ENCODE measurements at places on chromosomes 2 and 18.

DNA sequence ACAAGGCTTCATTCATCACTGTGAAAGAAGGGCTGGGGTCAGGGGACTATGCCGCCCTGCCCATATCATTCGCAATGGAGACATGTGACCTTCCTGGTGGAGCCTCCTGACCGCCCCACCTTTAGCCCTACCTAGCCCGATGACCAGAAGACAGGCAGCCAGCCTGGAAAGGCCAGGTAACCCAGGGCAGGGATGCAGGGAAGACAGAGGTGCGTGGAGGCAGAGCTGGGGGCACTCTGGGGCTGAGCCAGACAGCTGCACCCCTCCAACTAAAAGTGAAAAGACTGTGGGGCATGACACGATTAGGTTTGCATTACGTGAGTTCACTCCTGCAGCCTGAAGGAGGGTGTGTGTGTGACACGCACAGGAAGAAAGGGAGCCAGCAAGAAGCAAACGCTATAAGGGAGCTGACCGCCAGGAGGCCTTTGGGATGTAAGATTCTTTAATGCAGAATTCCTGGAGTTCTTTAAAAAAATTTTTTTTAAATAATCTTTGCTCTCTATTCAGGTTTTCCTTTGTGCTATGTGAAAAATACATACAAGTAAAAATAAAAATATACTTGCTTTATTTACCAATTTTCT, 3.7 kb upstream of the HES6 start:
- DNase-seq, result no peak

GRCh38 chr18:40866968-40867367, 1088.1 kb upstream of the PIK3C3 start:
- no peak for DNase-seq

- no peak for DNase-seq
Observed at GRCh38 chr2:190627448-190628412, 21.2 kb upstream of the NAB1 start.

- DNase-seq, result no peak
Observed at GRCh38 chr2:48461721-48462120, 68.2 kb upstream of the STON1 start.

GRCh38 chr2:118954297-118955060, 12.5 kb downstream of the MARCO start:
- DNase-seq, result no peak

DNA sequence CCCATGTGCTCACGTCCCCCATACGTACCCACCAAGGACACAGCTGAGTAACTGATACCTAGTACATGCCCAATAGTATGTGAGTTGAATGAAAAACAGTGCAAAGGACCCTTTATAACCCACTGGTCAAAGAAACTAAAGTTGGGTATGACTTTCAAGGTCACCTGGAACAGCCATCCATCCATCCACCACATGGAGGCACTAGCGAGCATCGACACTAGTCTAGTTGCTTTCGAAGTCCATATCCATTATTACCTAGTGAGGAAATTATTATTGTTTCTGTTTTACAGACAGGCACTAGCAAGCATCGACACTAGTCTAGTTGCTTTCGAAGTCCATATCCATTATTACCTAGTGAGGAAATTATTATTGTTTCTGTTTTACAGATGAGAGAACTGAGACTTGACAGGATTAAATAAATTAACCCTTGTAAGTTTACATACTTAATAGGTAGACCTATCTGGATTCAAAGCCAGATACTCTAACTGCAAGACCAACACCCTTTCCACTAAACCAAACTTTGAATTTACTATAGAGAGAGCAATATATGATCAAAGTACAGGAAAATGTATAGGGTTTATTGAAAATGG, 233.7 kb downstream of the METTL4 start:
- no peak for DNase-seq

GRCh38 chr2:204576362-204576979, 31.2 kb downstream of the PARD3B start:
- no peak for DNase-seq

DNA sequence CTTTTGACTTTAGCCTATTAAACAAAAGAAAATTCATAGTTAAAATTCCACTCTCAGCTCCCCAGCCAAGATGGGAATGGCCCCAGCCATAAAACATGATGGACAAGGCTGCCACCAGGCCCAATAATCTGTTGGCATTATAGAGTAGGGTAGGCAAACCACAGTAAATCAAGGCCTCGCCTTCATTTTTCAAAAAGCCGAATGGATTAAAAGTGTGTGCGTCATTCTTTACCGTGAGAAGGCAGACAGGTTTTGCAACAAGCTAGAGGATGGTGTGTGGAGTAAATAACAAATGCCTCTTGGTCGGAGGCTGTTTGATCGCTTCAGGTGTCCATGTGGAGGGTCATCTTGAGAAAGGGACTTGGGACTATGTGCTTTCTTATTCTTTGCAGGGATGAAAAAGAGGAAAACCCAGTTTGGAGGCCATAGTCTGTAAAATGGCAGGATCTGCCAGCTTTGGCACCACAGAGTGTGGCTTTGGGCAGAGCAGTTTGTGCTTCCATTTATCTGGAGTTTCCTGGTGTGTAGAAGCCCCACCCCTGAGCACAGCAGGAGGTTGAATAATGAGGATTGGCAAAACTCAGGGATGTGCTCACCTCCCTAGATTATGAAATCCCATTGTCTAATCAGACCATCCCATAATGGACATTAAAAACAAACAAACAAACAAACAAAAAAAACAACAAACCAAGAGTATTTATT, 57.1 kb upstream of the ITGB6 start:
- no peak for DNase-seq

DNA sequence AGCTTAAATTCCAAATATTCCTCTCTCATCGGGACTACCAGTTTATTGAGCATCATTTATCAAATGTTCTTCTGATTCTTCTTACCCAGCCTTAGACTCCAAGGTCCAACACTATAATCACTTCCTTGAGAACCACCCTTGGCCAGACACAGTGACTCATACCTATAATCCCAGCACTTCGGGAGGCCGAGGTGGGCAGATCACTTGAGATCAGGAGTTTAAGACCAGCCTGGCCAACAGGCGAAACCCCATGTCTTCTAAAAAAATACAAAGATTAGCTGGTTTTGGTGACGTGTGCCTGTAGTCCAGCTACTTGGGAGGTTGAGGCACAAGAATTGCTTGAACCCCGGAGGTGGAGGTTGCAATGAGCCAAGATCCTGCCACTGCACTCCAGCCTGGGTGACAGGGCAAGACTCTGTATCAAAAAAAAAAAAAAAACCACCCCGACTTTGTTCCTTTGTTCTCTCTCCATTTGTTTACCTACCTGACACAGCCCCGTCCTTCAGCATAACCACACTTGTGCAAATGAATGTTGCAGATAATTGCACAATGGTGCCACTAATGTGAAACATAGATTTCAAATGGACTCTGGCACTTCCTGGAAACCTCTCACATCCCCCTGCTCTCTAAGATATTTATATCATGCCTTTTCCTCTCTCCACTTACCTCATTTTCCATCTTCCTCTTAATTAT, 38.9 kb upstream of the LPIN2 start:
- no peak for DNase-seq

DNA sequence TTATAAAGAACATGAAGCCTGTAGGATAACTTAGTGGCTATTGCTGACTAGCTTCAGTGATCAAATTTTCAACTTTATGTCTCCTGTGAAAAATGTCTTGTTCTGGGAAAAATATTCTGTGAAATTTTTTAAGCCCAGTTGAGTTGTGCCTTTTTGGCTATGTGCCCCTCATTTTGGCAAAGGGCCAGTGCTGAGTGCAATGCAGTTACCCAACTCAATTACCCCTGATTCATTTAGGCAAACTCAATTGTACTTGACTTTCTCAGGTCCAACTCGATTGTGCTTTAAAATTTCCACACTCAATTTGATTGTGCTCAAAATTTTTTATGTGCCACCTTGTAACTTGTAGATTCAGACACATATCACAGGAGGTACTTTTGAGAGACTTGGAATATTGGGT, 548.8 kb upstream of the NRP2 start:
- DNase-seq, result no peak

DNA sequence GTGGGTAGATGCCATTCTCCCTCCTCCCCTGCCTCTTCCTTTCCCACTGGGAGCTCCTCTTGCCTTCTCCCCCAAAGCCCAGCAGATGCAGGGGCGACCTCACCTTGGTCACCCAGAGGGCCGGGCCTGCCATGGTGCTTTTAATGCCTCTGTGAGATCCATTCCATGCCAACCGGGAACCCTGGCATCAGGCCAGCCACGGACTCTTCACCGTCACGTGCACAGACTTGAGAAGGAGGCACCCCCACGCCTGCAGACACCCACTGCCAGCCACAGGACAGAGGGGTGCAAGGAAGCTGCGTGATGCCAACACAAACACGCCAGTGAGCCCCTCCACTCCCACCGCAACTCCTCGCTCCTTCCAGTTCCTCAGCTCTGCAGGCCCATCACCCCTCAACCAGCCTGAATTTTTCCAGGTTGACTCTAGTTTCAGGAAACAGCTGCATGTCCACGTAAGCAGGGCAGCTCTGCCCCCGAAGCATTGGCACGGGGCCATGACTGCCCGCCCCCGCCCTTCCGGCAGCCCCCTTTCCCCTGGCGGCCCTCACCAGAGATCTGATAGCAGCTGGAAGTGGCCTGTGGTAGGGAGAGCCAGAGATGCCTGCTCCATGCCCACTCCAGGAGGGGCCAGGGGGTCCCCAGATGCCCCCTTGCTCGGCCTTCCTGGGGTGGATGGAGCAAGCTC, 50.8 kb downstream of the DNMT3A start:
- no peak for DNase-seq

DNA sequence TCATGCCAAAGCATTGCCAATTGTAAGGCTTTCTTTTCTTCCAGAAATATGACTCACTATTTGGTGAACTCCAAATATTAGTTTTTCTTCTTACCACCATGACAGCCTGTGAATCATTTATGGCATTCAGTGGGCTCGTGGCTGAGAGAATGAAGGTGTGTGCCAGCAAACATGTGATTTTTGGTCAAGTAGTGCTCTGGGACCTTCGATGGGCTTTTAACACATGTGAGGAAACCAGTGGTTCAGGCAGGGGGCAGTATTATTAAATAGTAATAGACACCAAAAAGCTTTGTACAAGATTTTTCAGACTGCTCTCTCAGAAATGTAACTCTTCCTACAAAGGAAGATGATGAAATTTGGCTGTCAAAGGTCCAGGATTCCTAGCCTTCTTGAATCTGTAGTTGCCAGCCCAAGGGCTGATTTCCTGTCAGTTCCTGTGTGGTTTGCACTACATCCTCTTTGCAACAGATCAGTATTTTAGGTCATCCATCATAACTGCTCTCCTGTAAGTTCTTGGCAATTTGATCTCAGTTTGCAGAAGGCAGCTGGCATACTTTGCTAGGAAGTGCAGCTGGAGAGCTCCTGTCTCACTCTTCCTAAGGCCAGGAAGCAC, 64.3 kb downstream of the BABAM2 start:
- peak; percentile 20 for DNase-seq

- no peak for DNase-seq
Observed at GRCh38 chr2:134973241-134974138, 54.9 kb downstream of the CCNT2 start.

DNA sequence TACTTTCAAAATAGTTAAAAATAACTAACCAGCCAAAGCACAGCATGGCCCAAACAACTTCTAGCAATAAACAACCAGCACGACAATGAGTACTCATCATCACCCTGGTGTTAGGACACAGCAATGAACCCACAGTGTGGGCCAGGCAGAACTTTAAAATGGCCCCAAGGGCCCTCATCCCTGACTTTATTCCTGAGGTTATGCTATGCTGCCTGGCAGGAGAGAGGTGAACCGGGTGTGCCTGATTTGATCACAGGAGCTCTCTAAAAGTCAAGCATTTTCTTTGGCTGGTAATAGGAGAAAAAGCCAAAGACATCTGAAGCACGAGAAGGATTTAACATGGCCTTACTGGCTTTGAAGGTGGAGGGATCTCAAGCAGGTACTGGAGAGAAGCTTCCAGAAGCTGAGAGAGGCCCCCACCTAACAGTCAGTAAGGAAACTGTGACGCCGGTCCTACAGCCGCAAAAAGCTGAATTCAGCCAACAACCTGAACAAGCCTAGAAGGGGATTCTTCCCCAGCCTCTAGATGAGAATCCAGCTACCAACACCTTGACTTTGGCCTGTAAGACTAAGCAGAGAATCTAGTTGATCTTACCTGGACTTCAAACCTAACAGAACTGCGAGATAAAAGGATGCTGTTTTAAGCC, 115.4 kb downstream of the DDX1 start:
- DNase-seq, result no peak

- DNase-seq, result no peak
Observed at GRCh38 chr18:47975701-47976100, 45.2 kb upstream of the SMAD2 start.

DNA sequence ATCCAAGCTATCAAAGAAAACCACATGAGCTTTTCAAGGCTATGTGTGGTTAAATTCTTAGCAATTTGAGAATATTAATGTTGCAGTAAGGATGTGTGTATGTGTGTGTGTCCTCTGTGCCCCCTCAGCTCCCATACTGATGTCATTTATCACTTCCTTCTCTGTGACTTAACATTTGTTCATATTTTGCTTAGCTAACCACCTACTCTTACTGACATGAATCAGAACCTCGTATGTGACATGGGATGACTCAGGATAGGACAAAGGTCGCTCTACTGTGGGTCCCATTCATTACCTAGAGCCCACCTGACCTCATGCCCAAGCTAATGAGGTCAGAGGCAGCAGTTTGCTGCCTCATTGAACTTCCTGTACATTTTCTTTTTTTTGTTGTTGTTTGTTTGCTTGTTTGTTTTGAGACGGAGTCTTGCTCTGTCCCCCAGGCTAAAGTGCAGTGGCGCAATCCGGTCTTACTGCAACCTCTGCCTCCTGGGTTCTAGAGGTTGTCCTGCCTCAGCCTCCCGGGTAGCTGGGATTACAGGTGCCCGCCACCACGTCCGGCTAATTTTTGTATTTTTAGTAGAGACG, 36.3 kb downstream of the MOGAT1 start:
- no peak for DNase-seq

GRCh38 chr2:186693446-186693832, 421 bp upstream of the FAM171B start:
- no peak for DNase-seq

DNA sequence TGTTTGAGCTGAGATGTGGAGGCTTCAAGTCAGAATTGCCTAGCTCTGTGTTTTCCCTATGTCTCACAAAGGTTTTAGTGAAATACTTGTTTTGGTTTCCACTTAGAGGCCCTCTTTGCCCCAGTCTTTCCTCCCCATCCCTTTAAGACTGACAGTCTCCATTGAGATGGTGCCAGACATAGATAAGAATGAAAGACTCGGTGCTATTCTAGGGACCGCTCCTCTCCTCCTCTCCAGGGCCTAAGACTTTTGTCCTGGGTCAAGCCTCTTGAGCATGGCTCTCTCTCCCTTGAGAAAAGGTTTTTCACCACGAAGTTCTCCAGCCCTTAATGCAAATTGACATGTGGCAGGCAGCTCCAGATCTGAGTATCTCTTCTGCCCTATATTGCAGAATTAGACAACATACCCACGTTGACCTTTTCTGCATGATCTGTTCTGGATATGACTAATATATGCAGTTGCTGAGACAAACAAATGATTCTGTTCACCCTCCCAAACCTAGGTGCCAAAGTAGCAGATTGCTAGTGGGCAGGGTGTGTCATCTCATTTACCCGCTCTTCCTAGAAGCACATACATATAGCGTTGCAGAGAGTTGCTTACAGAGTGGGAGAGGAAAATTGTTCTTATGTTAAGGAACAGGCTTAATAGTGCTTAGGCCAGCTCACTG, 47.5 kb upstream of the ACSL3 start:
- no peak for DNase-seq
